IPS-NIHi11 (cell line): ENCODE measurements at places on chromosomes 2 and 18.

DNA sequence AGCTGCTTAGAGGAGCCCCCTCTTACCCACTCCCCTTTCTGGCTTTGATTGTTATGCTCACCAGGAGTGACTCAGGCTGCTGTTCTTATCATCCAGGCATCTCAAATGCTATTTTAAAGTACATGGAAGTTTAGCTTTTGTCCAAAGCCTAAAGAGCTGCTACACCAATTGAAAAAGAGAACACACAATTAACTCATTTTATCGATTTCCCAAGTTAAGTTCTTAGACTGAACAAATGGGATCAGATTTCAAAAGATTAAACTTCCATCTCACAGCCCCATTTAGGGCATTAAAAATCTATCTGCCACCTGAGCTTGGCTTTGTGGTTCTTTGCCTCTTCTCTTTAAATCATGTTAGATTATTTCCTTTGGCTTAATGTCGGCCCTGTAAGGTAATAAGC is 81.2 kb downstream of the MYO5B start:
- DNase-seq: no peak

DNA sequence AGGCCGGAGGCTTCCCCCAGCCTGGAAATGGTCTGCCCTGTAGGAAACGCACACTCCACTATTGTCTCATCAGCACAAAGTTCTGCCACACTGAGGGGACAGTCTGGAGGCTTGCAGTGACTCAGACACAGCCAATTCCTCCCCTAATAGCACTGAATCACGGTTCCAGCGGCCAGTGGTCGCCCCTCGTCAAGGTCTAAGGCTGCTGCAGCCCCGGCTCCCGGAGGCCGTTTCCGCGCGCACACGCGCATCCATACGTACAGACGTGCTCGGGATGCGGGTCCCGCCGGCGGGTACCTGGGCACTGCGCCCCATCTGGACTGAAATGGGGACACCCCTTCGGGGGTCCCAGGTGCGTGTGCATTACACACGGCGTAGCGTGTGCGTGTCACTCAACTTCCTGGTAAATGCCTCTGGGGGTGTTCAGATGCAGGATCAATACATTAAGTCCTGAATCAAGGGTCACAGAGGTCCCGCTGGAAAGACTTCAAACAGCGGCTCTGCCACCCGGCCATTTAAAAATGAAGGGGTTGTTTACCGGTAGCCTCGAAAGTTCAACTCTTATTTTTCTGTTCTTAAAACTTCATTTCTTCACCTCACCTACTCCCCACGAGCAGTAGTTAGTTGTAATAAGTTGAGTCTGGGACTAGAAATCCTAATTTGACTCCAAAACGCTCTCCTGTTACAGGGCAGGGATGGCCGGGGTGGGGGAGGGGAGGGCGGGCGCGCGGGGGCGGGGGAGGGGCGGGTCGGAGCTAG is 572 bp upstream of the ZNF516 start:
- peak; percentile 44 for DNase-seq

DNA sequence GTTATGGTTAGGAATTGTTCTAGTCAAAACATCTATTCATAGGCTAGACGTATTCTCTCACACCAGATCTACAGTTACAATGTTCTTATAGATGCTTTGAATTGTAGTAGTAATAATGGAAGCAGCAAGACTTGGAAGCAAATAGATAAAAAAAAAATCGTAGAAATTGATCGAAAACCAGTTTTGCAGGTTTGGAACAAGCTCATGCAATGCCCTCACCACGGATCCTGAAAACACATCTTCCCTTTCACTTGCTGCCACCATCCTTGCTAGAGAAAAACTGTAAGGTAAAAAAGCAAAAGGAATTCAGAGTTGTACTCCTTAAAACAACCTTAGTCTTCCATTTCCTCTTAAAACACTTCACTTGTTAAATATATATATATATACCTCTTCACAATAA is 4.4 kb downstream of the SULT1C4 start:
- DNase-seq: no peak

- no peak for DNase-seq
These were observed 125.5 kb upstream of the SERTAD2 start for GRCh38 chr2:64779117-64779690.

- no peak for DNase-seq
These were observed 834.3 kb downstream of the CPS1 start for GRCh38 chr2:211390536-211391188.

DNA sequence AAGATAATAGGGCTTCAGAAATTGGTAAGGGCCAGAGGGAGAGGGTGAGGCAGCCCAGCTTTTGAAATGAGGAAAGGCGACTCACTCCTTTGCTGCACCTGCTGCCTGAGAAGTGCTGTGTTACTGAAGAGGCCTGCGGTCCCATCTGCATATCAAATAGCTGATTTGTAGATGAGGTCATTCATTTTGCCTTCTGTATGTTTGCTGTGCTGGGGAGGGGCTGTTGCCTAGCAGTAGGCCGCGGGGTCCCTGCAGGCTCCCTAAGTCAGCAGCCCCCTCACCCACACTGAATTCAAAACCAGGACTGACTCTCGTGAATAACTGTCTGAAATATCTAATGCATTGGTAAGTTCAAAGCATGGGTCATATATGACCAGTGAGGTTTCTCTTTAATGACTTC is 377.2 kb downstream of the SOX11 start:
- DNase-seq: peak; percentile 59

GRCh38 chr2:117850461-117850860 is 36.0 kb downstream of the DDX18 start:
- no peak for DNase-seq

DNA sequence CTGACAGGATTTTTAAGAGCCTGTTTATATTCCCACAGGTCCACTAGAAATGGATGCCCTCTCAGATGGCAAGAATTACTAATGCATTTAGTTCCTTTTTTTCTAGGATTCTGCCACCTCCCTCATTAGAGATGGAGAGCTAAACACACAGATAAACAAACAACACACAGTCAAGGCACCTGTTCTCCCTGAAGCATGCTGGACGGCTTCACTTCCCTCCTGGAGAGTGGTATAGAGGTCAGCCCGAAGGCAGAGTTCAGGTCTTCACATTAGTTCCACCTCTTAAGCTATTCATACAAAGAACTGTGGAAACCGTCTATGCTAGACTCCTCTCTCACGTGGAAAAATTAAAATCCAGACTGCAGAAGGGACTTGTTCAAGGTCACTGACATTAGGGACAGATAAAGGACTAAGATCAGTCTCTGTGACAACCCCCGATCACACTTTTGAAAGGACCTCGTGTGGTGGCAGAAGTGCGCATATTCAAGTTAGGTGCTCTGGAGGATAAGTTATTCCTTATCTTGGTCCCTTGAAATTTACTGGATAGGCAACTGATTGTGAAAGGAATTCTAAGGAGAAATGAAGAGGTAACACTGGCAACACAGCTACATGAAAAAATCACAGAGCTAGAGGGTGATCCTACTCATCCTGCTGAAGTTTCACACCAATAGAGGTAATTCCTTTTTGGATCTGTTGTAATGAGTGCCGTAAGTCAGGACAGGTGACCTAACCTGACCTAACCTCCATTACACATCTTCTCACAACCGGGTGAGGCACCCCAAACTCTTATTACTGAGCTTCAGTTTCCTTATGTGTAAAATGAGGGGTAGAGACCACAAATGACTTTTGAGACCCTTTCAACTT is 75.1 kb downstream of the SPRED2 start:
- DNase-seq: no peak

DNA sequence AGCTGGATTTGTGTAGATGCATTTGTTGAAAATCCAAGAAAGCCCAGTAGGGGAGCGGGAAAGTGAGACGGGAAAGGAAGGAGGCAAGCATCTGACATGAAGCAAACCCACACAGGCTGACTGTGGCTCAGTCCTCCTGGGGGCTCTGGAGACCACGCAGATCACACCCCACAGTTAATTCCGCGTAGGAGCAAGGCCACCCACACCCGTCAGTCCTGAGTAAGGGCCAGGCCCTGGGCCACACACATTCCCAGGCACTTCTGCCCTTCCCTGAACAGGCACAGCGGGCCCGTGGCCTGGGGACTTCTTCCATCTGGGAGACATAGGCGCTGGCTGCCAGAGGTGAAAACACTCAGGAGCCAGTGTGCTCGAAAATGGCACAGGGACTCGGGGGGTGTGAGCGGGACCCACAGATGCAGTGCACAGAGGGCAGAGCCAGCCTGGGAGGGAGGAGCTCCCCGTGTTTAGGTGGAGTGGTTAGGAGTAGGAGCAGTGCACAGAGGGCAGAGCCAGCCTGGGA is 19.4 kb upstream of the PRLH start:
- no peak for DNase-seq

- no peak for DNase-seq
These were observed 97.4 kb upstream of the UGP2 start for GRCh38 chr2:63743982-63744966.

- DNase-seq: peak; percentile 52
These were observed 1.1 kb upstream of the IMP4 start for GRCh38 chr2:130341562-130342019.

DNA sequence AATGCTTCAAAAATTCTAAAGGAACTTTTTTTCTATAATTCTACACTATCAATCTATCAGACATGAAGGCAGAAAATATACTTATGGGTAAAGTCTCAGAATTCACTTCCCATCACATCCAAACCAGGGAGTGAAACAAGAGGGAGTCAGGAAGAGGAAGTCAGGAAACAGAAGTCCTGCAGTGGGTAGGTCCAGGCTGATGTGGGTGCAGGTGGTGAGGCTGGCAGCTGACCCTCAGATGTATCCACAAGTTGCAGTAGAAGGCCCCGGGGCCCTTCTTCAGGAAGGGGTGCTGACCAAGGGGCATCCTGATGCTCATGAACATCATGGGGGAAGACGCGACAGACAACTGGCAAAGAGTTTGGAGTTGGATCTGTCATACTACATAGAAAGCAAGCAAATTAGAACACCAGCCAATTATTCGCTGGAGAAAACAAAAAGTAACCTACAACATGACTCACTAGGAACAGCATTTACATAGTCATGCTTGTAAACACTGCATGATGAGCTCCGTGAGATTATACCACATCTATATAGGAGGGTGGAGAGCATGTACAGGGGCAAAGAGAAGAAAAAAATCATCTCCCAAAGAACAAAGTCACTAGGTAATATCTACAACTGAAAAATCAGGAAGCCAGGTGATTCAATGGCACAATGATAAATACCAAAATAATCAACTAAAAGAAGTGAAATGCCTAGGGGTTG is 4.2 kb downstream of the UXS1 start:
- no peak for DNase-seq

DNA sequence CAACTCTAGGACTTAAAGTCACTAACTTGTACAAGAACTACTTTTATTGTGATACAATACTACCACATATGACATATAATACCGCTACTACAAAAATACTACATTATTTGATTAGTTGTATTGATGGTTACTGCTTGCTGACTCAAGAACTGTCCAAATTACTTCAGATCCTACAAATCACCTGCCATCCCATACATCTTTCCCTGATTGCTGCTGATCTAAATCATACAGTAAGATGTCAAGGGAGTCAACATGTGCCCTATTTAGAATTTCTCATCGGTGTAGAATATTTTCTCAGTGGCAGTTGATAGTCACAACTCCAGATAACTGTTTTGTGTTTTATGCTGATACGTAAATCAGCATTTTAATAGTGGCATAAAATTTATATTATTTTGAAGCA is 161.0 kb upstream of the DSEL start:
- no peak for DNase-seq

DNA sequence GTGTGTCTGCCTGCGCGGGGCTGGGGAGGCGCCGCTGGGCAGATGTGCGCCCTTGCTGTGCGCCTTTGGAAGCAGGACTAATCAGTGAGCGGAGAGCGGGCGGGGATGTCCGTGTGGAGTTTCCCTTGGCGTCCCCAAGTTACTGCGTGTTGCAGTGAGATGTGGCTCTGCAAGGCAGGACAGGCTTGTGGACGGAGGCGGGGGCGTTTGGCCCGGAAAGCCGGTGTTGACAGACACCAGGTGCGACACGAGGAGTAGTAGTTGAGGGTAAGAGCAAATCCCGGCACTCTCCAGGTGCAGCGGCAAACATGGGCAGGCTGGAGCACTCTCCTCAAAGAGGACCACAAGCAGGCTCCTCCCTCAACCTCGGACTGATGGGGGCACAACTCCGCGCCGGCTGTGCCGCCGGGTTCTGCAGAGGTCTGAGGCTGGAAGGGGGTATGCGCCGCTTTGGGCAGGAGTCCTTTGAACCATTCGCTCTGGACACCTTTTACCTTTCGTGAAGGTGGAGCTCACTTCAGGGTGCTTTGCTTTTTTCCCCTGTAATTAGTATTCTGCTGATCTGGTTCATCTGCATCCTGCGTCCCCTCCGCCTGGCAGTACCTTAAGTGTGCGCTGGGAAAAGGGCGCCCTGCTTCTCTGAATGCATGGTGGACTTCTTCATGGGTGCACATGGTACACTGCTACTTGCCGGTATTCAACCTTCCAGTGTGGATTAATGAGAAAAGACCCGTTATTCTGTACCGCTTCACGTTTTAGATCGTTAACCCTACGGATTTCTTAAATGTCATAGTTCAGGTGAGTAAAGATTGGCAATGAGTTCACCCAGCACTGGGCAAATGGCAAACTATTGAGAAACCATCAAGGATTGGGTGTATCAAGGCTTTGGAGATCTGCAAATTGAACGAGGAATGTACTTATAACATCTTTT is 608 bp downstream of the CDH7 start:
- peak; percentile 58 for DNase-seq

DNA sequence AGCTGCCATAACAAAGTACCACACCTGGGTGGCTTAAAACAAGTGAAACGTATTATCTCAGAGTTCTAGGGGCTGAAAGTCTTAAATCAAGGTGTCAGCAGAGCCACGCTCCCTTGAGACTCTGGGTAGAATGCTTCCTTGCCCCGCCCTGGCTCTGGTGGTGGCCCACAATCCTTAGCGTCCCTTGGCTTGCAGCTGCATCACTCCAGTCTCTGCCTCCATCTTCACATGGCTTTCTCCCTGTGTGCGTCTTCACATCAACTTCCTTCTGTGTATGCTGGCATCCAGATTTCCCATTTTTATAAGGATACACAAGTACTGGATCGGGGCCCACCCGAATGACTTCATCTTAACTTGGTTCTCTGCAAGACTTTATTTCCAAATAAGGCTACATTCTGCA is 62.5 kb downstream of the MRO start:
- DNase-seq: no peak

DNA sequence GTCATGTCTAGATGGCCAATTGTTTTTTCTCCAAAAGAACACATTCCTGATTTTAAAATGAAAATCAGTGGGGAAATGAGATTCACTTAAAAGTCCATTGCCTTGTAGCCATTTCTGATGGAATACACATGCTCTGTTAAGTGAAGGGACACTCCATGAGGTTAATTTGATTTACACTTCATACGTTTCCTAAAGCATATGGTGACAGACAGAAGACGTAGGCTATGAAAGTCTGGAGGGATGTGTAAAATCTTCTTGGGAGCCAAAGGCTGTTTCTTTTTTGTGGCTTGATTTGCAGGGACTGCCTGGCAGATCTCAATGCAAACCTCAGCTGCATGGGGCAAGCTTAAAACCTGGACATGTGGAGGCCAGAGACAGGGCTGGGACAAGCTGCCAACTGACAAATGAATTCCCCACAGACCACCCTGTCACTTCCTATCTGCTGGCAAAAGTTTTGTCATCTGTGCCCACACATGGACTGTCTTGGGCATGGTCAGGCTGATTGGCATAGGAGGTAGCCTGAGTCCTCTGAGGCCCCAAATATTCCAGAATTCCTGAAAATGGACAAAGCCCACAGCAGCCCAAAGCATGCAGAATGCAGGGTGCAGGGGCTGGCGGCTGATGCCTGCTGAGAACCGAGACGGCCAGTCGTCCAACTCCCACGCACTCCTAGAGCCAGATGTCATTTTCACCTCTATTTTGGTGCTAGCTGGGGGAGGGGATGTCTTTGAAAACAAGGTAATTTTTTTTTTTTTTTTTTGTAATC is 73.9 kb downstream of the SDC1 start:
- no peak for DNase-seq
